ENCODE measurements at places on chromosomes 3 and 15.

DNA sequence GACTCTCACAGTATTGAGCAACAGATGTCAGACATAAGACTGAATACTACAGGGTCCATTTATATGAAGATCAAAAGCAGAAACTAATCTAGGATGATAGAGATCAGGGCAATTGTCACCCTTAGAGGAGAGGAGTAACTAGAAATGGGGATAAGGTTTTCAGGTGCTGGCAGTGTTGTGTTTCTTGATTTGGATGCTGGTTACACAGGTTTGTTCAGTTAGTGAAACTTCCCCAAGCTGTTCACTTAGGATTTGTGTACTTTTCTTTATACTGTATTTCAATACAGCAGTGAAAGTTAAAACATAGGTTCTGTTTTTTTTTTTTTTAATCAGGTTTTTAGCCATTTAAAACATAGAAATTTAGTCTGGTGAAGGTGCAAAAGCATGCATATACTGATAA, 39.1 kb upstream of the CMTM7 start:
- no peak for DNase-seq

DNA sequence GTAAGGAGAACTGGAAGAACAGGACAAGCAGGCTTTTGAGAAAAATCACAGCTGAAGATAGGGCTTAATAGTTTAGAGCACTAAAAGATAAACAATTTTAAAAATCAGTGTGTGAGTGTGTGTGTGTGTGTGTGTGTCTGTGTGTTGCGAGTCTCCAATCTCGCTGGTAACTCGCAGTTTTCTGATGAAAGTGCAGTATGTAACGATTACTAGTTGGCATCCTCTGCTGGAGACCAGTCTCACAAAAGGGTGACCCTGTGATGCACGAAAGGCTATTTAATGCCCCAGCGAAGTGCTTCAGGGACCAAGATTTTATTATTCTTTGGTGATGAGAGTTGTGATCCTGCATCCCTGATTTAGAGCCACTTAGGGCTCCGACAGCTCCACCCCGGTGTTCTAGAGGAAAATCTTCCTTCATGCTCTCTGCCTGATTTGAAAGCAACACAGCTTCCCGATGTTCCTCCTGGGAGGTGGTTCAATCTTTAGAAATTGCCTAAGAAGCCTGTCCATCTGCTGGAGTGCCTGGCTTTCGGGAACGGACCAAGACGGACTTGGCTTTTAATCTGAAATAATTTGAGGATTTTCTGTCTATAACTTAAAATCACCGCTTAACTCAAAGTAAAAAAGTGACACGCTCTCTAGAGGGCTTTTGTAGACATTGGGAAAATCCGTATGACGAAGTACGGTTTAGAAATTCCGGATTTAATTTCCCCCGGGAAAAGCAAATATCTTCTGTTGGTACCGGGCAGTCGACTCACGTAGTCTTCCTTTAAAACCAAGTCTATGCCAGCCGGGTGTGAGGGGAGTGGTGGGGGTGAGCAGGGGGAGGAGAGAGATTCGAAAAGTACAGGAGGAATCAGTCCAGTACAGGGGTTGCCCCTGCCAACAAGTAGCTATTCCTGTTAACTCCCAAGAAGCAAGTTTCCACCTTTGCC, 1.1 kb upstream of the ALCAM start:
- no peak for DNase-seq

GRCh38 chr3:178480274-178480673, 56.0 kb upstream of the KCNMB2 start:
- DNase-seq, result no peak

DNA sequence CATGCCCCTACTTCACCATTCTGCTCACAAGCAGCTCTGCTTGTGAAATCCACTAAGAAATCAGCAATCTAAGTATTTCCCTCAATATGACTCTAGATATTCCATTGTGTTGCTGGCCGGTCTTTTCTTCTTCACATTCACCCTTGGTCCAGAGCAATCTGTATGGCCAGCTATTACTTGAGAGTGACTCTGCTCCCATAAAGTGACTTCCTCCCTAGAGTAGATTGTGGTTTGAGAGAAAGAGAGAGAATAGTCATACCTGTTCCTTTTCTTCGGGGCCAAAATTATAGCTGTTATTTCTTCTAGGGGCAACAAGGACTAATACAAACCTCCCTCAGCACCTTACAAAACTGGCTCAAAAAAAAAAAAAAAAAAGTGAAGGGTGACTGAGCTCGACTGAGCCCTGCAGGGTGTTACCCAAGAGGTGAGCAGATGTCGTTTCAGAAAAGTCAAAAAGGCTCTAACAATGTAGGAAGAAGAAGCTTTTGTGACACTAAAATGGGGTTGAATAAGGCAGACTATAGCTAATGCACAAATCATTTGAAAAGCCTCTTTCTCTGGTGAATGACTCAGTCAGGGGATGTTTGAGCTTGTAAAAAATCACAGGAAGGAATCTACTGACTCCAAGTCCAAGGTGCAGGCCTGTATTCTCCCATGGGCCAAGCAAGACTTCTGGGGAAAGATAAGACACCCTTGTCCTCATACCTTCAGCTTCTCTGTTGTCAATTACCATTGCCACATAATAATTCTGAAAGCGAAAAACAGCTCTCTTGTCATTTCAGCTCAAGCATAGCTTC, 161.0 kb upstream of the SLC24A5 start:
- no peak for DNase-seq

GRCh38 chr15:74869726-74870407, 3.3 kb downstream of the SCAMP2 start:
- no peak for DNase-seq

DNA sequence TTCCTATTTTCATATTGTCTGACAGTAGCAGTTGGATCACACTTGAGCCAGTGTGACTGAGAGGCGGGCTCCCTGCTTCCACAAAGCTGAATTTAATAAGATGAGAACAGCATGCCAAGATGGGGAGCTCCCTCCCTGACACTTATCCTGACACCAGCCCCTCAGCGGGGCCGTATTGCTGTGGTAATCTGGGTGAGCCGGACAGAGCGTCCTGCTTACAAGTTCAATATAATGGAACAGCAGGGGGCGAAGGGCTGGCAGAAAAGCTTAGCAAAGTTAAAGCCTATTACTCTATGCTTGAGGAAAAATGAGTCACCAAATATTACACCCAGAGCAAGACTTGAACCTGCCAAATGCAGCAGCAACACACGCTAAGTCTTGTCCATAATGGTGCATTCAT, 163.8 kb upstream of the CMC1 start:
- DNase-seq, result no peak

DNA sequence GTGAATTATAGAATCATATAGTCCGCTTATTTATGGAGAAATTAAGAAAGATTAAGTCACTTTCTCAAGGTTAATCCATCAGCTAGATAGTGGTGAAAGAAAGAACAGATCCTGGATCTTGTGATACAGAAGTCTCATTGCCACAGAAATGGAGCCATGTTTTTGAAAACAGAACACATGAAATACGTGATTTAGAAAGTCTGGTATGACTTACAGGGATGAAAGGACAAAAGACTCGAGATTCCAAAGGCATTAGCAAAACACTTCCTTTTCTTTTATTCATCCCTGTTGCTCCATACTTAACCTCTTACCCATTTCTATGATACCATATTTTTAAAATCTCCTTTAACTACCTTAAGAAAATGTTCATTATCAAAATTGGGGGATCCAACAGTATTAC, 40.0 kb upstream of the TEX9 start:
- no peak for DNase-seq

DNA sequence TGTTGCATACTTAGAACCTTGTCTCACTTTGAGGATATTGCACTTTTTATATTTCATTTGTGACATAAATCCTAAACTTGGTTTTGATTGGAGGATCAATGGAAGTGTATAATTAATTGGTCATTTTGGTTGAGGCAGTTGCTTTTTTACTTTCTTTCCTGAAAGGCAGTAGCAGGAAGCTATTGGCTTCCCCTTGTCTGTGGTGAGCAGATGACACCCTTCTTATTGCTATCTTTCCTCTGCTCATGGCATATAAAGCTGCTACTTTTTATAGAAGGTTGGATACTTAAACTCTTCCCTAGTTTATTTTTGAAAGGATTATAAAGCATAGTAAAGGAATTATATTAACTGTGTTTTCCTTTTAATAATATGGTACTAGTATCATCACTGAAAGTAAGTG, 28.6 kb downstream of the FAM98B start:
- DNase-seq, result no peak

DNA sequence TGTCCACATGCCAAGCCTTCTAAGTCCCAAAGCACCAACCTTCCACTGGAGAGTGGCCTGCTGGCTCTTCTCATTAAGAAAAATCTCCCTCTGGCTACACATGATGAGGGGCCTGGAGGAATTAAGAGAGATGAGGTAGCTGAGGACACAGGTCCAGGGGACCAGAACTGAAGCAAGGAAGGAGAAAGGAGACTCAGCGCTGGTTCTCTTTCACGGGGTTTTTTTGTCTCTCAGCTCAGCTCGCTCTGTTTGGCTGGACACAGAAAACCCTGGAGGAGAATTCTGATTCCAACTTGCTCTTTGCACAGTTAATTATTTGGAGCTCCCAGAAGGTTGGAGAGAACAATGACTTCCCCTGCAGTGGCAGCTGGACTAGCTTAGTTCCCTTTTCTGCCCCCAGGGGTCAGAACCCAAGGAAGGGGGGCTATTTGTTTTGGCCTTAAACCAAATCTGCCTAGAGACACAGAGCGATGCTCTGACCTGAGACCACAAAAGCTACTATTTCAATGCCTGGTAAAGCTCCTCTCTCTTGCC, 507.6 kb downstream of the FHIT start:
- DNase-seq, result no peak

GRCh38 chr15:79779746-79780145, 117.1 kb downstream of the MTHFS start:
- no peak for DNase-seq

GRCh38 chr15:63461230-63461985, 43.0 kb upstream of the USP3 start:
- no peak for DNase-seq

- DNase-seq, result no peak
Observed at GRCh38 chr3:66103729-66104128, 65.0 kb upstream of the MAGI1 start.

DNA sequence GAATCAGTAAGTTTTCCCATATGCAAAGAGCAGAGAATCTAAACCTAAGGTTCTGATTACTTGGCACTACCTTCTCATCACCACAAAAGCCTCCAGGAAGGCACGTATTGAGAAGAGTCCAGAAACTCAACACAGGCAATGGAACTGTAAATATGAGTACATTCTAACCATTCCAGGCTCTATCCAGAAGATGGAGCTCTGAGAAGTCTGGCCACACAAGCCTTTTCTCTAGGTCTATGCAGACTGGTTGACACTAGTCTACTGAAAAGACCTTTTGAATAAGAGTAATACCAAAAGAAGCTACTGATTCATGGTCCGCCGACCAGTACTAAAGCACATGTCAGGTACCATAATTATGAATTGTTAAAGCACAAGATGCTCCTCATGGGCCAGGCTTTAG, 12.2 kb upstream of the NCKIPSD start:
- DNase-seq, result no peak

DNA sequence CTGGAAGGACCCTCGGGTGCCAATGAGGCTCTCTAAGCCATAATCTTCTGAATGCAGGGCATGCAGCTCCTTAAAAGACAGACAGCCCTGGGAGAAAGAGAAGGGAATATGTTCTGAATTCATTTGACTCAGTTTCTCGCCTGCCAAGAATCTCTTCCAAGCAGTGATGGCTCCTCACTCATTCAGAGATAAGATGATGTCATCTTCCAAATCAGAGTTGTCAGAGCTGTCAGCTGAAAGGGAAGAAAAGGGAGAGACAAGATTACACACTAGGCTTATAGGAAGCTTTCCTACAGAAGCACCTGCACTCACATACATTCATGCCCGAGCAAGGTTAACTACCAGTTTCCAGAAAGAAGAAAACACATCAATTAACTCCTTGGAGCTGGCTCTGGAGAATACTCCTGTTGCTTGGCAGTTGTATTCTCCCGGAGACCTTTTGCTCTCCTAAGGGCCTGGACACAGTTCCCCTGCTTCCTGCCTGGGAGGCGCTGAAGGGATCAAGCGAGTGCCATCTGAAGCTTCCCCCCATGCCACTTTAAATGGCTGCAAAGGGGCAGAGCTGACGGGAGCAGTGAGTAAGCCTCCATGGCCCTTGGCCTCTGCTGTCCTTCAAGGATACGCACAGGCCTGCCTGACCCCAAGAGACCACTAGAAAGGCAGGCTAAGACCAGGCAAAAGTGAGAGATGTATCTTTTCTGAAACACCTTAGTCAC, 7.7 kb downstream of the RBM15B start:
- DNase-seq, result no peak

- no peak for DNase-seq
Observed at GRCh38 chr3:139934613-139935015, 371 bp upstream of the CLSTN2 start.

GRCh38 chr3:177443469-177443868, 246.2 kb upstream of the TBL1XR1 start:
- no peak for DNase-seq

- no peak for DNase-seq
Observed at GRCh38 chr15:40960925-40961324, 7.7 kb downstream of the CHAC1 start.

- no peak for DNase-seq
Observed at GRCh38 chr3:189455009-189455408, 176.2 kb upstream of the TP63 start.

DNA sequence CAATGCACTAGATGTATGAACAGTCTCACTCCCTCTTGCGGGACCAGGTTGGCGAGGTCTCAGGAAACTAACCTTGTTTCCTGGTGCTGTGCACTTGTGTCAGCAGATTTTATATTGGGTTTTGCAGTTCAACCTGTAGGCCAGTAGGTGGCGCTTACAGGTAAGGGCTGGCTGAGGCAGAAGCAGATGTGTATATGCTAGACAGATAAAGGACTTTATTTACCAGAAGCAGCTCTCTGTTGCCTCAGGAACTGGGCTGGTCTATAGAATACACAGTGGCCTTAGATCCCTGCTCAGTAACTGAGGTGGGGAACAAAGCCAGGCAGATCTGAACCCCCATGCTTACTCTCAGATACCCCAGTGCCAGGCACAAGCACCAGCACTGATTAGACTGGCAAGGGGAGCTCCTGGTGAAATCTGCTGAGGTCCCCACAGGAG, 296.8 kb downstream of the DOCK3 start:
- peak; percentile 32 for DNase-seq

DNA sequence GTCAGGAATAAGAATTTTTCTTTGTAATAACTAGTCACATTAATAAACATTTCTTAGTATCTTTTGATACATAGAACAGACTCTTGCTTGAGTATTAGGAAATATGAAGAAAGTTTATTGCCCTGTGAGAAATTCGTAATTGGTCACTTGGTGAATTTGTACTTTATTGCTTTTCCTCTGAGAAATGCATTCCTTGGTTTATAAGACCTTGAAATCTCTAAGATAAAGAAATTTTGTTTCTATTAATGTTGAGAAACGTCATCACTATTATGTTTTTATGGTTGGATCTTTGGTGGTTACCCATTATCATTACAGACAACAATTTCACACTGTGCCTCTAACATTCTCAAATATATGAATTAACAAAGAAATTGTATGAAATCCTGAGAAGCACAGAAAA, 652.0 kb upstream of the NECTIN3 start:
- DNase-seq, result no peak
